ENCODE measurements at places on chromosomes 7 and 10.

- no peak for DNase-seq
Observed at GRCh38 chr10:75851580-75852345, 420.3 kb downstream of the LRMDA start.

GRCh38 chr10:106740071-106740470 lies 424.4 kb downstream of the SORCS1 start:
- DNase-seq: no peak

DNA sequence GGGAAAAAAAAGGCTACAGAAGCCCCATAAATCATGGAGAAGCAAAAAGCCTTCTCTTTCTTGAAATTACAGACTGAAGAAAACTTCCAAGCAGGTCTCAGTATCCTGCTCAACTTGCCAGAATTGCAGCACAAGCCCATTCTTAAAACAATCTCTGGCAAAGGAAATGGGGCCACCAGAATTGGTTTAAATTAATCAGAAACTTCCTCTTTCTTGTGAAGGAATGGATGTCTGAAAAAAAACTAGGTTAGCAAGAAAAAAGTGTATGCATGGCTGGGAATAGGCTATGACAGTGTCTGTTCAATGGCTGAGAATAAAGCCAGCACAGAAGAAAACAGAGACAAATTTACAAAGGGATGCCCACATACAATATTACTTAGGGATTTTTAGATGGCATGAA lies 59.1 kb downstream of the TFEC start:
- DNase-seq: no peak

- no peak for DNase-seq
Observed at GRCh38 chr10:125145636-125146035, 14.7 kb downstream of the CTBP2 start.

GRCh38 chr7:2659556-2660358 lies 28.0 kb downstream of the TTYH3 start:
- no peak for DNase-seq

GRCh38 chr10:89992575-89992974 lies 291.2 kb downstream of the KIF20B start:
- DNase-seq: no peak

DNA sequence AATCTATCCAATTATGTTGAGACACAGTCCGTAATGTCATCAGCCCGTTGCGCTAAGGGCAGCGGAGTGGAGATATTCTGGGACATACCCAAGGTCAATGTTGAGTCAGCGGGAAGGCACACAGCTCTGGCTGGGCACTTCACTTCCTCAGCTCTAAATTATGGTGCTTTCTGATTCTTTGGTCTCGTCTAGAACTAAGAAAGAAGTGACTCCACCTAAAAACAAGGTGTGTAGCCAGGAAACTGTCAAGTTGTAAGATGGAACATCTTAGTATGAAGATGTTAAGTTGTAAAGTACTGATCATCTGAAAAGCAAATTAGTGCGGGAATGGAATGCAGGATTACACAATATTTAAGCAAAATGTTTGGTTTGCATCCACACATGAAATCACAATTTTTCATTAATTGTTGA lies 43.1 kb downstream of the BAIAP2L1 start:
- no peak for DNase-seq

DNA sequence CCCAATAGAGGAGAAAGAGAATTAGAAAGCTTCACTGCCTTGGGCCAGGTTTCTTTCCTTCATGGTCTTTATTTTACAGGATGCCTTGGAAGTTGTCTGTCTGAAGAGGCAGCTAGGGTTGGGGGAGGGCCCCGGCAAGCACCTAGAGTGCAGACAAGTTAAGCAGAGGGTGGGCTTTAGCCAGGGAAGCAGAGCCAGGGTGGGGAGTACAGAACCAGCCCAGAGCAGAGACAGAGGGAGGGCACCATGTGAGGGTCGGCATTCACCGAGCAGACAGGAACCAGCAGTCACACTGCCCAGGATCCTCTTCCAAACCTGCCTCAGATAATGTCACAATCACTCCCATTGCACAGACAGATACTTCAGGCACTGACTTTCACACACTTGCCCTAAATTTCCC lies 75.9 kb downstream of the ADARB2 start:
- DNase-seq: no peak

DNA sequence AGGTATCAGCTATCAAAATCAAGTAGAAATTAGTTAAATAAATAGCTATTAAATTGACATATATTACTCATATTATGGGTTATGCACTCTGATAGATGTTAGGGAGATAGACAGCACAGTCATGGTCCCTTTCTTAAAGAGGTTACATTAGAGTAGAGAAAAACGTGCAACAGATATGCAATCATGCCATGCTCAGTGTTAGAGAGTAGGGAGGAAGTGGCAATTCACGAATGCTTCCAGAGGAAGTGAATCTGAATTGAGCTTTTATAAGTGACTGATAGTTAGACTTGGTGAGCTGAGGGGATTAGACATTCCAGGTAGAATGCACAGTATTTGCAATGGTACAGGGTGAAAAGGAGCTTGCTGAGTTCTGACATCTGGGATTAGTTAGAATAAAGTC lies 349.8 kb downstream of the NXPH1 start:
- DNase-seq: no peak

DNA sequence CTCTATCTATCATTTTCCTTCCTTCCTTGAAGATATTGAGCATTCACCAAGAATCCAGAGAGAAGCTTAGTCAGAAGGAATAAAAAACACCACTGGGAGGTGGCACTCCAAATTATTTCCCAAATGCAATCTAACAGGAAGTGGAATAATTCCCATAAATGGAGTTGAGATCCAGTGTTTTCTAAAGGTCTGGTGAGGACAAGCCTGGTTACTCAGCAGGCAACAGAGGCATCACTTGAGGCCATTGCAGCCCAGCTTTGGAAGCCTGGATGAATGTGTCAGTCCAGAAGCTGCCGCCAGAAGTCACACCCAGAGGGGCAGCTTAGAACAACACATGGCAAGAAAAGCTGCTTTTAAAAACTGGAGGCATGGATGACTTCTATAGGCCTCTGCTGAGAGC lies 288.9 kb upstream of the KLF6 start:
- DNase-seq: no peak

DNA sequence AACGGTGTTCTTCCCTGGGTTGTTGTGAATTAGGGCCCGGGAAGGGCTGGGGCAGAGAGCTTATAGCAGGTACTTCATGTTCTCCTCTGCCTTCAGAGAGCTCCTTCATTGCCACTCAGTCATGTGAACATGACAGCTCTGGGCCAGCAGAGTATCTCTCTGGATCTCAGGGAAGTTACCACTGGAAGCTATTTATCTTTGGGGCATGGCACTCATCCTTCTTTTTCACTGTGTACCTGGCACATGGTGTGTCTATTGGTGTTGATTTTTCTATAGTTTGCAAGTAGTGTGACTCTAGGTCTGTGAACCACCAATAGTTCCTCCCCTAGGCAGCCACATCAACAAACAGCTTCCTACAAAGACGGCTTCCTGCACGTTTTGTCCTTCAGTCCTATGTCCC lies 156.6 kb downstream of the PKD1L1 start:
- no peak for DNase-seq

Measured in KG1 (cell line).